IgD-negative memory B cell (primary cell): ENCODE measurements at places on chromosomes 3 and 15. TPM values are rescaled to one million over a fixed set of nuclear protein-coding genes. Genes with fewer than 3 reads are reported as not detected.

Gene ONECUT1
- not detected for polyA plus RNA-seq

Gene C3orf85
- not detected for polyA plus RNA-seq

Gene MRAS
- polyA plus RNA-seq, result not detected

Gene COMMD2
- polyA plus RNA-seq, result 59.8 TPM

Gene GNAT1
- not detected for polyA plus RNA-seq

Gene VPS8
- 22.2 TPM for polyA plus RNA-seq

Gene C3orf70
- polyA plus RNA-seq, result 0.10 TPM

Gene SLC24A5
- not detected for polyA plus RNA-seq

Gene PARP15
- 16.6 TPM for polyA plus RNA-seq

Gene KIF23
- polyA plus RNA-seq, result 1.0 TPM

Gene MYEF2
- polyA plus RNA-seq, result 6.2 TPM

Gene SOX14
- not detected for polyA plus RNA-seq

Gene LTF
- not detected for polyA plus RNA-seq

Gene CNTN3
- not detected for polyA plus RNA-seq

Gene FBXO40
- polyA plus RNA-seq, result 0.18 TPM

Gene HYKK
- polyA plus RNA-seq, result not detected

Gene ACSBG1
- not detected for polyA plus RNA-seq

Gene SLC51A
- polyA plus RNA-seq, result 0.90 TPM

Gene IMP3
- 249 TPM for polyA plus RNA-seq

Gene AADAC
- polyA plus RNA-seq, result not detected

Gene CYP8B1
- not detected for polyA plus RNA-seq

Gene SCN11A
- polyA plus RNA-seq, result not detected

Gene HCN4
- polyA plus RNA-seq, result not detected

Gene FBXL2
- not detected for polyA plus RNA-seq

Gene CCDC13
- polyA plus RNA-seq, result 1.1 TPM

Gene LDHAL6B
- not detected for polyA plus RNA-seq

Gene SPTBN5
- not detected for polyA plus RNA-seq

Gene RTP1
- not detected for polyA plus RNA-seq

Gene LRTM1
- not detected for polyA plus RNA-seq

Gene SLC35A5
- 28.0 TPM for polyA plus RNA-seq

Gene SLC9C1
- not detected for polyA plus RNA-seq

Gene MAP1A
- not detected for polyA plus RNA-seq

Gene ACKR4
- not detected for polyA plus RNA-seq

Gene GOLGA8G
- polyA plus RNA-seq, result not detected

Gene GMNC
- polyA plus RNA-seq, result not detected

Gene IGSF11
- polyA plus RNA-seq, result not detected

Gene MEIS2
- not detected for polyA plus RNA-seq

Gene PAK6
- not detected for polyA plus RNA-seq

Gene GOLGA8T
- not detected for polyA plus RNA-seq
